CD4-positive, alpha-beta T cell treated with Interleukin-4 for 1 hour (primary cell): ENCODE measurements at places on chromosomes 6 and 20.

- DNase-seq, result no peak
Measured at GRCh38 chr20:22807045-22807444, 222.7 kb upstream of the FOXA2 start.

GRCh38 chr6:68252632-68253031 lies 382.4 kb upstream of the ADGRB3 start:
- no peak for DNase-seq

- DNase-seq, result peak; percentile 88
Measured at GRCh38 chr6:142842418-142843261, 102.3 kb downstream of the HIVEP2 start.

- peak; percentile 76 for DNase-seq
Measured at GRCh38 chr6:118808793-118809638, 84.9 kb upstream of the ASF1A start.

GRCh38 chr6:112752305-112752704 lies 405.2 kb downstream of the RFPL4B start:
- no peak for DNase-seq

- no peak for DNase-seq
Measured at GRCh38 chr20:62887860-62888239, 26.2 kb upstream of the TCFL5 start.

GRCh38 chr6:87382861-87383260 lies 24.9 kb upstream of the CFAP206 start:
- DNase-seq, result no peak

DNA sequence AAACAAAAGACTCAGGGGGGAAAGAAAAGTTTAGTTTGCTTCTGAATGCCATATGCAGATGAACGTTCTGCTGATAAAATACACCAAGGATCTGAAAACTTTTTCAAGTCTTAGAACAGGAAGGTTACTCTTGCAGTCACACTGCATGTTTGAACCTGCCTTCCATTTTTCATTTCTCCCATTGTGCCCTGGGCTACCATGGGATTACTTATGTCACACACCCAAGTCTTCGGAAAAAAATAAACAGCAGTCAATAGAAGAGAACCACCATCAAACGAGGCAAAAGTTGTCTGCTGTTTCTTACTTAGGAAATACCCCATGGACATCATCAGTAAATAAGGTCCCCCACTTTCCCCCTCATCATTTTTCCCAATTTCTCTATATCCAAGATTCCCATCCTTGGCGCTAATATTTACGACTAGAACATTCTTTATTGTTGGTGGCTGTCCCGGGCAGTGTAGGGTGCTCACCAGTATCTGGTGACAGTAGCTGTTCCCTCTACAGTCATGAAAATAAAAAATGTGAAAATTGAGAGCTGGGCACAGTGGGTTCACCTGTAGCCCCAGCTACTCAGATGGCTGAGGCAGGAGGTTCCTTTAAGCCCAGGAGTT lies 202.5 kb downstream of the BCAS1 start:
- no peak for DNase-seq

DNA sequence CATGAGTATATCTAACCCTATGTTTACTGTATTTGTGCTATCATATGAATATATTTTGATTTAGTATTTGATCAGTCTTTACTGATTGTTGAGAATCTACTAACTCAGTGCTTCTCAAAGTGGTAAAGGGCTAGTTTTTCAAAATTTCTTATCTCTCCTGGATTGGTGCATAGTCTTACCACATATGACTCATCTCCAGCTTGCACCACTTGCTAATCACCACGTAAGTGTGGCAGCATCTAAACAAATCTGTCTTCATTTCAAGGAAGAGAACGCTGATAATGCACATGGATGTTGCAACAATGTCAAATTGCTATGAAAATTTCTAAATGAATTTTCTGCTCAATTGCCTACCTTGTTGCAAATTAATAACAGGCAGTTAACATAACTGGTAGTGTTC lies 299.5 kb downstream of the PAX1 start:
- DNase-seq, result no peak

GRCh38 chr6:110643175-110643574 lies 166.8 kb upstream of the SLC22A16 start:
- DNase-seq, result no peak

- peak; percentile 33 for DNase-seq
Measured at GRCh38 chr6:90383196-90383822, 86.7 kb upstream of the BACH2 start.

DNA sequence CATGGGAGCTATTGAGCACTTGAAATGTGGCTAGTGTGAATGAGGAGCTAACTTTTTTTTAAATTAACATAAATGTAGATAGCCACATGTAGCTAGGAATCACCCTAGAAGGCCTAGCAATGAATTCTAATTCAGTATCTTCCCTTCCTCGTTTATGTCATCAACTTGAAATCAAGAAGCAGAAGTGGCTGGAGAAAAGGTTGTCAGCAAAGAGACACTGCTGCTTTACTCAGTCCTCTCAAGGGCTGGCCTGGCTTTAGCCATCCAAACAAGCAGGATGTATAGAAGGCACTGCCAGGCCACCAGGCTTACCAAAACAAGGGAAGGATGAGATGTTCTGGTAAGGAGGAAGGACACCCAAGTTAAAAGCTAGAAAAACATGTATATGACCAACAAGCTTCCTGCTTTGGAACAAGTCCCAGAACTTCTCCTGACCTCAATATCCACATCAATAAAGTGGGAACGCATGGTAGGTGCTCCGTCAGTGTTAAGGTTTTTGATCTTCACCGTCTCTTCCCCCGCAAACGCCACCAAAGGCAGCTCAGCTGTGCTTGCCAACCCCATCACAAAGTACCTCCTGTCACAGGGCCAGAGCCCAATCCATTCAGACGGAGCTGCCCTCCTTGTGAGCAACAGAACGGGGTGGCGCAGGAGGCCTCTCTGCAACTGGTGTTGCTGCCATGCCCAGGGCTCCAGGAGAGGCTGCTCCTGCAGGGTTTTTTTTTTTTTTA lies 235.8 kb upstream of the RIN2 start:
- no peak for DNase-seq

GRCh38 chr6:40383348-40384115 lies 203.6 kb downstream of the LRFN2 start:
- DNase-seq, result no peak

DNA sequence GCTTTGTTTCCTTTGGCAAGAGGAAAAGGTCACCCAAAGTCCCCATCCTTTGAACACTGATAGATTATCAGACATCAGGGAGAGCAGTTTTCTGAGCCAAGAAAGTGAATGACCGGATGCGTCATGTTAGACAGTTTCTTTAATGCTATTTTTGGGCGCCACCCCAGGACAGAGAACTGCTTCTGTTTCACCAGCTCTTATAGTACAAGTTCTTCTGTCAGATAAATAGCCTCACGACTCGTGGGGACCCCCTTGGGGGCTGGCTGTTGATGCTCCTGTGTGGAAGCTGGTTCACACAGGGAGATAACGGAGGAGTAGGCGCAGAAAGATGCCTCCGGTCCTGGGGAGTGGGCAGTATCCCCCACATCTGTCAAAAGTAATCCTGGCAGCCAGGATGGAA lies 54.6 kb downstream of the NPEPL1 start:
- no peak for DNase-seq

DNA sequence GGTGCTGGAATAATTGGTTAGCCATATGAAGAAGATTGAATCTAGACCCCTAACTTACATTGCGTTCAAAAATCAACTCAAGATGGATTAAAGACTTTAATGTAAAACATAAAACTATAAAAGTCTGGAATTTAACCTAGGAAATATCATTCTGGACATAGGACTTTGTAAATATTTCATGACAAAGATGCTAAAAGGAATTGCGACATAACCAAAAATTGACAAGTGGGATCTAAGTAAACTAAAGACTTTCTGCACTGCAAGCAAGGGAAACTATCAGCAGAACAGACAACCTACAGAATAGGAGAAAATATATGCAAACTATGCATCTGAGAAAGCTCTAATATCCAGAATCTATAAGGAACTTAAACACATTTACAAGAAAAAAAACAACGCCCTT lies 45.5 kb upstream of the SLC35F1 start:
- no peak for DNase-seq

GRCh38 chr6:103255132-103255531 lies 1604.6 kb downstream of the HACE1 start:
- DNase-seq, result no peak

- no peak for DNase-seq
Measured at GRCh38 chr6:159665868-159666635, 27.0 kb downstream of the SOD2 start.

- no peak for DNase-seq
Measured at GRCh38 chr6:86820750-86821149, 116.6 kb upstream of the HTR1E start.

- DNase-seq, result no peak
Measured at GRCh38 chr20:38377039-38377685, 30.9 kb downstream of the LBP start.

GRCh38 chr6:37160922-37161778 lies 8.8 kb upstream of the PIM1 start:
- no peak for DNase-seq

GRCh38 chr6:22764496-22764895 lies 195.1 kb downstream of the HDGFL1 start:
- DNase-seq, result no peak

GRCh38 chr6:139288496-139289040 lies 3.2 kb downstream of the TXLNB start:
- DNase-seq, result no peak

DNA sequence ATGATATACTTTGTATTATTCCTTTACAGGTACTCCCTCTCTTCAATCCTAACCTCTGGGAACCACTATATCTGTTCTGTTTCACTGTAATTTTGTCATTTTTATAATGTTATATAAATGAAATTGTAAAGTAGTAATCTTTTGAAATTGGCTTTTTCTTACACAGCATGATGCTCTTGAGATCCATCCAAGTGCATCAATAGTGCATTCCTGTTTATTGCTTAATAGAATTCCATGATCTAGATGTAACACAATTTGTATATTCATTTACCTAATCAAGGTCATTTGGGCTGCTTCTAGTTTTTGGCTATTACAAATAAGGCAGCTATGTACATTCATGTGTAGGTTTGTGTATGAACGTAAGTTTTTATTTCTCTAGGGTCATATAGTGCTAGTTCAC lies 174.6 kb downstream of the KHDC1L start:
- no peak for DNase-seq

- no peak for DNase-seq
Measured at GRCh38 chr6:170206851-170207431, 83.9 kb downstream of the DLL1 start.

DNA sequence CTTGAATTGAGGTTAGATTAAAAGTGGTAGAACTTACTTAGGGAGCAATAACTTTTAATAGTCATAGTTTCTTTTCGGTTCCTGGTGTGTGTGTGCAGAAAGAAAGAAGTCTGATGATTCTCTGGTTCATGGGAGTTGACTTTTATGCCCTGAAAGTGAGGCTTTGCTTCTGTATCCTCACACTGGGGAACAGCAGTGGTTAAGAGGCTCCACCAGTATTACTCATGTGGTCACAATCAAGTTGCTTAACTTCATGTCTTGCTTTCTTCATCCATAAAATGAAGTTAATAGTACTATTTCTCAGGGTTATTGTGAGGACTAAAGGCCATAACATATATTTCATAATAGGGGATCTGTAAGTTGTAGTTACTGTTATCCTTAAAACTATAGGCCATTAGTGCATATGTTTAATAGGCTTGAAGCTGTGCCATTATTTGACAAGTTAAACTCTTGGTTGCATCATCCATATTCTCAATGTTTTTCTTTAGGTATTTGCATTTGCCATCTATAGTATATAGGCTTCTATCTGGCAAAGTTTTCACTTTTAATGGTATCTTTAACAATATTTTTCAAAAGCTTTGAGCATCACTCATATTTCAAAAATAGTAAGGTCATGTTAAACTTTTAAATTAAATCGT lies 262.4 kb downstream of the PLCB1 start:
- DNase-seq, result peak; percentile 14

- peak; percentile 61 for DNase-seq
Measured at GRCh38 chr20:6700563-6701329, 66.7 kb upstream of the BMP2 start.

- DNase-seq, result no peak
Measured at GRCh38 chr6:90403489-90404381, 107.1 kb upstream of the BACH2 start.

GRCh38 chr20:36833275-36834020 lies 42.5 kb upstream of the TLDC2 start:
- DNase-seq, result no peak

DNA sequence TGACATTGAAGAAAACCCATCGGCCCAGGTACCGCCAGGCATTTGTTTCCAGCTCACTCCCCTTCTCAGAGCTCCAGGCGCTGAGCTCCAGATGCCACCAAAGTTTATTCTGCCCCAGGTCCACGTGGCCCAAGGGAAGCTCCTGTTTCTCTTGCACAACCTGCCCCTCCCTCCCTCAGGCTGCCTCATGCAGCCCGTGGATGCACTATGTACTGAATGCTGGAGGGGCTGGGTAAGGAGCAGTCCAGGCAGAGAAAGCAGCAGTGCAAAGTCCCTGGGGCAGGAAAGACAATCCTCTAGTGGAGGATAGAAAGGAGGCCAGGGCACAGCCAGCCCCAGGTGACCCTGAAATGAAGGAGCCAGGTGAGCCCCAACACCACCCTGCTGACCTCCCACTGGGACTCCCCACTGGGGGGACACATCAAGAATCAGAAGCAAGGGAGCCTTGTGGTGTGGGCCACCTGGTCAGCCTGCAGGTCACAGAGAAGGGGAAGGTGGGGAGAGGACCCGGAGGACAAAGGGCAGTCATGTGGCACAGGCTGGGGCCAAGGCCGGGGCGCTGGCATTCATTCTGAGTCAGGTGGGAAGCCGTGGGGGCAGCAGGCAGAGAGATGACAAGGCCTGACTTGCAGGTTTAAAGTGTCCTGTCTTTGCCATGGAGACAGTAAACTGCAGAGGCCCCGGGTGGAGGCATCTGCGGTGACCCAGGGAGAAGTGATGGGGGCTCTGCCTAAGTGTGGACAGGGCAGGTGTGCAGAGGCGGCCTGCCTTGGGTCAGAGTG lies 230.1 kb downstream of the PREX1 start:
- no peak for DNase-seq

- DNase-seq, result no peak
Measured at GRCh38 chr6:8005136-8005535, 59.1 kb downstream of the BLOC1S5 start.

GRCh38 chr6:112416866-112417265 lies 69.7 kb downstream of the RFPL4B start:
- DNase-seq, result no peak

DNA sequence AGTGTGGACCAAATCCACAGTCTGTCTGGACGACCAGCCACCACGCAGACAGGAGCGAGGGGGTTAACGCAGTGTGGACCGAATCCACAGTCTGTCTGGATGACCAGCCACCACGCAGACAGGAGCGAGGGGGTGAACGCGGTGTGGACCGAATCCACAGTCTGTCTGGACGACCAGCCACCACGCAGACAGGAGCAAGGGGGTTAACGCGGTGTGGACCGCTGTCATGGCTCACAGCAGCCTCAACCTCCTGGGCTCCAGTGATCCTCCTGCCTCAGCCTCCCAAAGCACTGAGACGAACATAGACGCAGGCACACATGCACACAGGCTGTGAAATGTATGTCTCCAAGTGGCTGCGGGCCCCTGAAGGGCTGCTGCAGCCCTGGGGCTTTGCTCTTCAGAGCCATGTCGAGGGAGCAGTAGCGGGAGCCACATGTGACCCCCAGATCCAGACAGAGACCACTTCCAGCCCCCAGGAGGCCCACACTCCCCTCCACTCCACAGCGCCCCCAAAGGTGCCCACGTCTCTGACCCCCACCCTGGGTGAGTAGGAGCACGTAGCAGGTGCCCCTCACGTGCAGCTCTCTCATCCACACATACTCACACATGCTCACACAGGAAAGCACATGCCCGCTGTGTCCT lies 98.1 kb downstream of the YTHDF1 start:
- DNase-seq, result no peak
